Right renal cortex interstitium (tissue), 3 donors: ENCODE measurements at places on chromosomes 1 and 21.

- DNase-seq = no peak
Observed at GRCh38 chr1:63713627-63714481, 60.0 kb upstream of the ROR1 start.

GRCh38 chr1:245263529-245264095, 108.8 kb downstream of the KIF26B start:
- no peak for DNase-seq

DNA sequence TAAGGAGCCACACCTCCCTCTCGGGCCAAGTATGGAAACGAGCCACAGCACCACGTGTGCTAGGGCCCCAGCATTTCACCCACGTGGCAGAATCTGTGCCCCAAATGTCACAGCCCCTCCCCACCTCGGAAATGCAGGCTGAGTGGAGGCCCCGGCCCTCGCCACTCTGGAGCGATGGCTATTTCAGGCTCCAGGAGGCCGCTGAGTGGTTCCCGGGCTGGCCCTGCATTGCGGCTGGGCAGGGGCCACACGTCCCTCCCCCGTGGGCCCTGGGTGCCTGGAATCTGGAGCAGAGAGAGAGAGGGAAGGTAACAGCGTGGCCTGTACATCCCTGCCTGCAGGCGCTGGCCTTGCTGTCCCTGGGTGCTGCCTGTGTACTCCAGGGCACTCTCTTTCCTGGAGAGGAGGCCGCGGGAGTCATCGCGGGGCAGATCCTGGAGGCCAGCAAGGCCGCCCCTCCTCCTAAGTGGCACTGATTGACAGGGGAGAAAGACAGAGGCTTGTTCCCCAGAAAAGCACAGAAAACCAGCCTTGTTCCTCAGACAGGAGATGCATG, 68.0 kb upstream of the TRAPPC10 start:
- no peak for DNase-seq

DNA sequence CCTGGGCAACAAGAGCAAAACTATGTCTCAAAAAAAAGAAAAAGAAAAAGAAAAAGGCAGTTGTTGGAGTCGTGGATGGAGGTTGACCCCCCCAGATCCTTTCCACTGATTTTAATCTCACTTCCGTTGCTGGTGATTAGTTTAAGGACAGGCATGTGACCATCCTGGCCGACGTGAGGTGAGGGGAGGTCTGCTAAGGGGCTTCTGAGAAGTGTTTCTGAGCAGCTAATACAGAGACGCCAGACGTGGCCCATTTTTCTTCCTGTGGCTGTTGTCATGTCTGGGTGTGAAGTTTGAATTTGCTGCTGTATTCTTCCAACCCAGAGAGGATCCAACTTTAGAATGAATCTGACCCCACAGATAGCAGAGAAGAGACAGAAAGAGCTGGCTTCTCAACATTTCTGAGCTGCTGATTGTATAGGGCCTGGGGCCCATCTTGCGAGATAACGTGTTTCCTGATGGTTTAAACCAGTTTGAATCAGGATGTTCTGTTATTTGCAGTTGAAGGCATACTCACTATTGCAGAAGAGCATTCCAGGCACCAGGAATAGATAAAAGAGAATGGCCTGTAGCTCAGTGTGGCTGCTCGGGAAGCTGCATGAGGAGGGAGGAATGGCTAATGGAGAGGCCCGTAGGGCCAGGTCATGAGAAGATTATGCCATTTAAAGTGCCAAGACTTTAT, 22.8 kb upstream of the SSBP3 start:
- DNase-seq = no peak

- no peak for DNase-seq
Observed at GRCh38 chr1:110542725-110543124, 23.8 kb upstream of the KCNA10 start.

GRCh38 chr1:87869567-87869966, 540.9 kb downstream of the LMO4 start:
- DNase-seq = no peak

DNA sequence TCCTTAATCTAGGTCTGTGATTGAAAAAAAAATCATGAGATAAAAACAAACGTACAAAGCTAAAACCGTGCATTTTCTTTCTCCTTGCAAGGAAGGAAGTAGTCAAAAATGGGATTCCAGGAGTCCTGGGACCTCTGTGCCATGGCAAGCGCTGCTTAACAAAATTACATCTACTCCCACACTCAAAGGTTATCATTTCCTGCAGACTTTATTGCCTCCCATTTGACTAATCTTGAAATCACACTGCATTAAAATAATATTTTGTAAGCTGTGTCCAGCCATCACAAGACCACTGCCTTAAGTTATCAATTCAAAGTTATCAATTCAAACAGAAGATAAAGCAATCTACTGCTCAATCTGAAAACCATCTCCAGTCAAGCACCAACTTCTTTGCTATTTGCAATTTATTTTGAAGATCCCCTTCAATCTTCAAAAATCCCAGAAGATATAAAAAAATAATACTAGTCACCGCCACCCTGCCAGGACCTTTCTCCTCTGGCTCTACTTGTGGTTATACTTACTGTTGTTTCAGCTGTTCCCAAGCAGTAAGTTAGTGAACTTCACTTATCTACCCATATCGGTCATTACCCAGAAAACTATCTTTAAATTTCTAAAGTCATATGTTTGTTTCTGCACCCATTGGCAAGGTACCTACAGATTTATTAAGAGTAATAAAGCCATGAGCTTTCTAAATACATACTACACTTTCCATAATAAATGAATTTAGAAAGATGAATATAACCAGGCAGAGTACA, 38.1 kb upstream of the RAP1GAP start:
- DNase-seq = no peak

GRCh38 chr1:166789286-166789685, 50.0 kb upstream of the POGK start:
- no peak for DNase-seq
